ENCODE measurements at places on chromosomes 16 and 17. TPM values are rescaled to one million over a fixed set of nuclear protein-coding genes. Genes with fewer than 3 reads are reported as not detected.
A peak's percentile ranks its signal among the peaks of the same experiment; 100 is the strongest.

The WSCD1 gene
- 0.67 TPM for total RNA-seq

The HOXB6 gene
- 0.51 TPM for total RNA-seq

The NETO2 gene
- total RNA-seq, result 5.0 TPM

The SPNS2 gene
- total RNA-seq, result 1.1 TPM

The ADAP2 gene
- 1.8 TPM for total RNA-seq

The STX1B gene
- total RNA-seq, result 2.2 TPM

The ALDH3A1 gene
- not detected for total RNA-seq

The ITGAX gene
- 146 TPM for total RNA-seq

The TNK1 gene
- total RNA-seq, result 5.5 TPM

The C16orf92 gene
- total RNA-seq, result not detected

- H3K27me3 ChIP-seq, result no peaks in the 10 kb centered on the region
- H3K36me3 ChIP-seq, result no peaks in the 10 kb centered on the region
- no peak overlapping the region for H3K27ac ChIP-seq
Observed at GRCh38 chr17:38342886-38343607, 709 bp downstream of the GPR179 start.

- DNase-seq, result no peak
- H3K4me1 ChIP-seq, result peaks cover 45% of the 10 kb centered on the region
- no peaks in the 10 kb centered on the region for H3K27me3 ChIP-seq
- peak overlapping the region; percentile 66 for H3K27ac ChIP-seq
- peaks cover 2% of the 10 kb centered on the region for H3K36me3 ChIP-seq
- no peak overlapping the region for H3K4me3 ChIP-seq
Observed at GRCh38 chr17:48194097-48194550, 86.6 kb downstream of the SNX11 start.

- no peaks in the 10 kb centered on the region for H3K36me3 ChIP-seq
- peak within 1 kb of the TSS; percentile 93 for H3K4me3 ChIP-seq
- peak; percentile 91 for DNase-seq
- no peaks in the 10 kb centered on the region for H3K27me3 ChIP-seq
- H3K4me1 ChIP-seq, result peaks cover 66% of the 10 kb centered on the region
Observed at GRCh38 chr17:50507871-50508572, at the start of gene MYCBPAP. Gene MYCBPAP (plus strand): TSS chr17:50508439. CDS start chr17:50508675, 236 bp downstream.
